ENCODE measurements at places on chromosomes 3 and 15. TPM values are rescaled to one million over a fixed set of nuclear protein-coding genes. Genes with fewer than 3 reads are reported as not detected.

The MAP1A gene
- 25.5 TPM for total RNA-seq

The DPPA2 gene
- total RNA-seq = not detected

The DTX3L gene
- total RNA-seq = 10.9 TPM

The ZCWPW2 gene
- total RNA-seq = 0.51 TPM

The CCR4 gene
- total RNA-seq = under 0.01 TPM

The CCR1 gene
- not detected for total RNA-seq

The HYAL1 gene
- total RNA-seq = 4.0 TPM

The NOX5 gene
- total RNA-seq = not detected

The GPR27 gene
- total RNA-seq = not detected

The CEMIP gene
- total RNA-seq = 538 TPM
